ENCODE measurements at places on chromosomes 1 and 21.

DNA sequence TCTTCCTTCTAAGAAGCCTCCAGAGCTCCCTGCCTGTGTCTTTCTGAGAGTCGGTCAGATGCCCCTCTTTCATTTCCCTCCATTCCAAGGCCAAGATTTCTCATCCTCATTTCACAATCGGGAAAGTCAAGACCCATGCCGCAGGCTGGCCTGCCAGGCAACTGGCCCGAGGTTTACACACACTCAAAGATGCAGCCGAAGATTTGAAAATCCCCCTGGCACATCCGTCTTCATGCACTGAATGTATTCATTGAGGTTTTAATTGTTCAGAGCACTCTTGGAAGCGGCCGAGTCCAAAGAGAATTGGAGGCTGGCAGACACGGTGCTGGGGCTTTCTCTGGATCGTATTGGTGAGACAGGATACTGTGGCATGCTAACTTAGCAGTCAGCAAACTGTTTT, 29.1 kb upstream of the SRP9 start:
- DNase-seq: no peak

- no peak for DNase-seq
Observed at GRCh38 chr1:36740446-36740845, 257.7 kb upstream of the CSF3R start.

DNA sequence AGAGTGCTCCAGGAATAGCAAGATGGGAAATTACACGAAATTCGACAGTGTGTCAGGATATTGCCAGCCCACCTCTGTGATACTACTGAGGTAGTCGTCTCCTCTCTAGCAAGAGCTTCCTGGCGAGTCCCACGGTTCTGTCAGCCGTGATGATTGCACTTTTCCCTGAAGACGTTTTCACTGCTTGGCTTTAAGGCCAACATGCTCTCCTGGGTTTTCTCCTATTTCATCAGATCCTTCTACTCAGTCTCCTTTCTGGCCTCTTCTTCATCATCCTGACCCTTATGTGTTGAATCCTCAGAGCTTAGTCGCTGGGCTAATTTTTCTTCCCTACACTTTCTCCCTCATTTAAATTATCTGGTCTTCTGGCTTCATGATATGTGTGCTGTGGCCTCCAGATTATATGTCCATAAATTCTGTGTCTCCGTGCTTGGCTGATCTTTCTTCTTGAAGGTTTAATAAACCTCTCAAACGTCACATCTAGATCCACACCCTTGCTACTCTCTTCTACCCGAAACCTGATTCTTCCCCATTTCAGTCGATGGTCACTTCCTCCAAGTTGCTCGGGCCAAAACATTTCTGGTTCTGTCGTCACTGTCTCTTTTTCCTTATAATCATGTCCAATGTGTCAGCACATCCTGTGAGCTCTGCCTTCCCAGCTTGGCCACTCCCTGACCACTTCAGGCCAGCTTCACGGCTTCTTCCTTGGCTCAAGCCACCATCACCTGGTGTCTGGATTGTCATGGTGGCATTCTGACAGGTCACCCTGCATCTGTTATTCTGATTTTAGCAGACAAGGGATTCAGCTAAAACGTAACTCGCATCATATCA, 12.2 kb downstream of the OR2B11 start:
- no peak for DNase-seq

DNA sequence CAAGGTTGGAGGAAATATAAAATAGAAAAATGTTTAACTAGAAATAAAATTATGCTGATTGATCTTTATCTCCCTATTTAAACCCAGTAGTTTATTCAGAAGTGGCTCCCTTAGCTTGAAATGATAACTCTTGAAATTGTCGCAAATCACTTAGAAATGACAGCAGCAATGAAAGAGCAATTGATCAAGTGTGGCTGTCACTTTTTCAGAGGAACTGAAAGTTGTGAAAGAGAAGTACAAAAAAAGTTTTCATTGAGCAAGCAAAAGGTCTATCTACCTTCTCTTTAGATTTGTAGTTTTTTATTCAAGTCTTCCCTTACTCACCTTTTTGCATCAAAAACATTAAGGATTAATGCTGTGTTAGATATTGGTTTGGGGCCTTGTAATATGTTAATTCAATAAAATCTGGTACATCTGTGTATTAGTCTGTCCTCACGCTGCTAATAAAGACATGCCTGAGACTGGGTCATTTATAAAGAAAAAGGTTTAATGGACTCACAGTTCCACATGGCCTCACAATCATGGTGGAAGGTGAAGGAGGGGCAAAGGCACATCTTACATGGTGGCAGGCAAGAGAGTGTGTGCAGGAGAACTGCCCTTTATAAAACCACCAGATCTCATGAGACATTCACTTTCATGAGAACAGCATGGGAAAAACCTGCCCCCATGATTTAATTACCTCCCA, 48.3 kb downstream of the LRRC8C start:
- DNase-seq: no peak

- no peak for DNase-seq
Observed at GRCh38 chr1:12136916-12137610, 29.7 kb upstream of the TNFRSF1B start.

GRCh38 chr1:55010887-55011217, 12.1 kb downstream of the BSND start:
- no peak for DNase-seq

- no peak for DNase-seq
Observed at GRCh38 chr1:36944883-36945282, 89.4 kb downstream of the GRIK3 start.

GRCh38 chr1:110675060-110675791, 486 bp upstream of the KCNA3 start:
- DNase-seq: no peak

DNA sequence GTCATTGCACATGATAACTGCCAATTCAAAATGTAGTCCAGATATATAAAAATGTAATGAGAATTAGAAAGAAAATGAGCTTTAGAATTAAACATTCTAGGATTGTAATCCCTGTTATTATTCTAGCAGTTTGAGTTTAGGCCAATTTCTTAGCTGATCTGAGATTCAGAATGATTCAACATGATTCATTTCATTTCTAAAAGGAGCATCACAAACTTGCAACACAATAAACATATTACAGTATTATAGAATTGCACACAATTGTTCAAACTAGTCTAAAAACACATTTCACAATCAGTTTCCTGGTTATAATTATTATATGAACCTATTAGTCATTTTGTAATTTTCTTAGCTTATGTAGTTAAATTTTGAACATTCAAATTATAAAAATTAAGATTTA, 43.3 kb upstream of the TSHB start:
- no peak for DNase-seq

Data from NCI-H1417 treated with DMSO at 0.1 percent for 48 hours (cell line).